ENCODE measurements at places on chromosomes 4 and X.

GRCh38 chrX:38848671-38849455 lies 47.6 kb downstream of the MID1IP1 start:
- DNase-seq: no peak

DNA sequence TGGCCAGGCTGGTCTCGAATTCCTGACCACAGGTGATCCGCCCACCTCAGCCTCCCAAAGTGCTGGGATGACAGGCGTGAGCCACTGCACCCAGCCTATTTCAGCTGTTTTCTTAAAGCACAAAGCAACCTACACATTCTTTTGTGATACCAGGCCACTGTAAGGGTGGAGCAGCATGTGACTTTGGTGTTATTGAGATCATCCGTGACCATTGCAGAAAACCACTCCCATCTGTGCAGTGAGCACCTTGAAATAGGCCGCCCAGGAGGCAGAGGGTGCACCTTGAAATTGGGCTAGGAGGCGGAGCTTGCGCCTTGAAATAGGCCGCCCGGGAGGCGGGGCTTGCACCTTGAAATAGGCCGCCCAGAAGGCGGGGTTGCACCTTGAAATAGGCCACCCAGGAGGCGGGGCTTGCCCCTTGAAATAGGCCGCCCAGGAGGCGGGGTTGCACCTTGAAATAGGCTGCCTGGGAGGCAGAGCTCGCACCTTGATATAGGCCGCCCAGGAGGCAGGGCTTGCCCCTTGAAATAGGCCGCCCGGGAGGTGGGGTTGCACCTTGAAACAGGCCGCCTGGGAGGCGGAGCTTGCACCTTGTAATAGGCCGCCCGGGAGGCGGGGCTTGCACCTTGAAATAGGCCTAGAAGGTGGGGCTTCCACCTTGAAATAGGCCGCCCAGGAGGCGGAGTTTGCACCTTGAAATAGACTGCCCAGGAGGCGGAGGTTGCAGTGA lies 9.0 kb upstream of the SLC25A6 start:
- no peak for DNase-seq

GRCh38 chrX:22047468-22047867 lies 15.3 kb downstream of the PHEX start:
- DNase-seq: no peak

DNA sequence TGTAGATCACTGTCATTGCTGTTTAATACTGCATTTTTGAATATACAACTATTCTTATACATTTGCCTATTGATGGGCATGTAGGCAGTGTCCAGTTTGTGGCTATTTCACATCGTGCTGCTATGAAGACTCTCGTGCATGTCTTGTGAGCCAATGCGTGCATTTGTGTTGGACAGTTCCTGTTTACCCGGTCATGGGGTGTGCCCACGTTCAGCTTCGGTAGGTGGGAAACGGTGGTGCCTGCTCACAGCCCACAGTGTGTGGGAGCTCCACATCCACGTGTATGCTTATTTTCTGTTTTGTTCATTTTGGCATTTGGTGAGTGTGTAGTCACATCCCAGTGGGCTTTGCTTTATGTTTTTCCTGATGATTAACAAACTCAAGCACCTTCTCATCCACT lies 19.7 kb upstream of the RNF212 start:
- no peak for DNase-seq

DNA sequence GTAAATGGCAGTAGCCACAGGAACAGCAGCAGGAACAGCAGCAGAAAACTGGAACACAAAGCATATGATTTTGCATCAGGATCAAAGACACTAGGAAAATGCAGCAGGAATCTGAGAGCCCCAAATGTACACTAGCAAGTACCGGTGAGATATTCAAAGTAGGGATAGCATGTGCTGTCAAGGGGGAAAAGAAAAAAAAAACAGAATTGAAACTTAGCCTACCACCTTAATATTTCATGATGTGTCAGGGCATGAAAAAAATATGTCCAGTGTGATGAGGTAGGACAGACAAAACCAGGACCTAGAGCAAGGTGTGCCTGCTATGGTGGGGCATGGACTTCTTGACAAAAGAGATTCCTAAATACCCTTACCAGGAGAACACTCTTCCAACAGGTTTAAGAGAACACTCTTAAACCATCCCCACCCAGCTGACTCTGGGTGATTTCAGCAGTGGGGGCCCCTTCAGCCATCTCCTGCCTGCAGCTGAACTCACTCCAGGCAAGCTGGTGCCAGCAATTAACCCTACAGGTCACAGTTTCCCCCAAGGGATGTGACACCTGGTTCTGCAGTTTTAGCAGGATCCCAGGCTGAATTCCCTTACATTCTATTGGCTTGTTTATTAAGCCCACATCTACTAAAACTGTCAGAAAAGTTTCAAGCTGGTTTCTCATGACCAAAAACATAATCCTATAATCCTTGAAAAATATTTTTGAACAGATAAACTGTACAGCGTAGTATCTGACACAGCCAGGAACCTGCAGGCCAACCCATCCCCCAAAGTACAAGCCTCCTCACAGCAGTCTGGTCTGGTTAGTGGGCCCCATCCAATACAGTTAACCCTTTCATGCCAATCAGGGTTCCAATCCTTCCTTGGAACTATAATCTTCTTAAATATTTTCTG lies 62.9 kb upstream of the FMR1 start:
- no peak for DNase-seq

GRCh38 chr4:143234153-143234552 lies 49.4 kb downstream of the USP38 start:
- DNase-seq: no peak

Measured in HuH-7 (cell line).